AG08395 (cell line): ENCODE measurements at places on chromosomes 7 and 10.
A peak's percentile ranks its signal among the peaks of the same experiment; 100 is the strongest.

- DNase-seq, result no peak
These were observed 135.4 kb upstream of the RSU1 start for GRCh38 chr10:16952610-16953009.

DNA sequence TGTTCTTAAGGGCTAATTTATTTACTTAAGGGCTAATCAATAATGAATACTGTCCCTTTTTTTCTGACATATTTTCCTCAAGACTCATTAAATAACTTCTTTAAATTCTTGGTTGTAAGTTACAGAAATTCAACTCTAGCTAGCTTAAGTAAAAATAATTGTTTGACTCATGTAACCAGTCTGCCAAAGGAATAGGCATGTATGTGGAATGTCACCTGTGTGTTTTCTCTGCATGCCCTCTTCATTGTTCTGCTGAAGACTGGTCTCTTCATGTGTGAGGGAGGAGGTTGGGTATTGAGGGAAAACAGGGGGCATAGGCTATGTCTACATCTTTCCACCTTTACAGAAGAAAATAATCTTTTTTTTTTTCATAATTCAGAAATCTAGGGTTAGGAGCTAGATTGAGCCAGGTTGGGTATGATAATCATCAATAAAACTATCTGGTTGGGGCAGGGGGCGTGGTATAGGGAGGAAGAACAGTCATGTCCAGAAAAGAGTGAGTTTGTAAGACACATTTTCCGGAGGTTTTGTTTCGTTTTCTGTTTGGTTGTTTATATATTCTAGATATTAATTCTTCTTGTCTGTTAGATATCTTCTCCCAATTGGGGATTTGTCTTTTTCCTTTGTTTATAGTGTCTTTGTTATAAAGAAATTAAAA, 37.9 kb downstream of the EXOC4 start:
- no peak for DNase-seq

DNA sequence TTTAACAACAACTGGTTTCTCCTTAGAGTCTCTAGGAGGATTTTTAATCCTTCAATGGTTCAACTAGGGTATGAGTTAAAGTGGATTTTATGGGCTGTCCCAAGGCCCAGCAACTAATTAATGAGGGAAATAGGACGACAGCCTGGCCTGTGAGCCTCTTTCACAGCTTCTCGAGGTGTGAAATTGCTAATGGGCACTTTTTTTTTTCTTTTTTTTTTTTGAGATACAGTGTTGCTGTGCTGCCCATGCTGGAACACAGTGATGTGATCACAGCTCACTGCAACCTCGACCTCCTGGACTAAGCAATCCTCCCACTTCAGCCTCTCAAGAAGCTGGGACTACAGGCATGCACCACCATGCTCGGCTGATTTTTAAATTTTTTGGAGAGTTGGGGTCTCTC, 87.0 kb downstream of the MARCHF5 start:
- no peak for DNase-seq

GRCh38 chr10:74104996-74105395, 45.6 kb downstream of the AP3M1 start:
- DNase-seq, result no peak

DNA sequence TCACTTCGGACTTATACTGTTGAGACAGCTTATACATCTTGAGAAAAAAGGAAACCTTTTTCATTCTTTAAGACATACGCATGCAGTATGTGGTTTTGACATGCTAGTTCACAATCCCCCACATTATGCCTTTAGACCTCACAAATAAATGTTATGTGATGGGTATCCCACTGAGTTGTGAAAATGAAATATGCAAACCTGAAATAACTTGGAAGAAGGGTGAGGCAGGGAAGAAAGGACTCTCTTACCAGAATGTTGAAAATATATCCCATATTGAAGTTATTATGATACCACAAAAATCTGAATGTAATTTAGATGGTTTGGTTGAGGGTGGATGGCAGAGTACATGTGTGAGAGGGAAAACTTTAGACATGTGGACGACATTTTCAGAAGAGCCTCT, 379.8 kb downstream of the BBS9 start:
- DNase-seq, result no peak

- DNase-seq, result no peak
These were observed 50.0 kb upstream of the FRMD4A start for GRCh38 chr10:14380746-14381145.

- no peak for DNase-seq
These were observed 42.5 kb downstream of the ZCCHC24 start for GRCh38 chr10:79402951-79403350.

GRCh38 chr7:141132671-141133070, 58.8 kb downstream of the TMEM178B start:
- no peak for DNase-seq

- no peak for DNase-seq
These were observed 283.7 kb downstream of the SKAP2 start for GRCh38 chr7:26580711-26581110.

- DNase-seq, result no peak
These were observed 39.8 kb upstream of the CDK13 start for GRCh38 chr7:39910108-39910869.

DNA sequence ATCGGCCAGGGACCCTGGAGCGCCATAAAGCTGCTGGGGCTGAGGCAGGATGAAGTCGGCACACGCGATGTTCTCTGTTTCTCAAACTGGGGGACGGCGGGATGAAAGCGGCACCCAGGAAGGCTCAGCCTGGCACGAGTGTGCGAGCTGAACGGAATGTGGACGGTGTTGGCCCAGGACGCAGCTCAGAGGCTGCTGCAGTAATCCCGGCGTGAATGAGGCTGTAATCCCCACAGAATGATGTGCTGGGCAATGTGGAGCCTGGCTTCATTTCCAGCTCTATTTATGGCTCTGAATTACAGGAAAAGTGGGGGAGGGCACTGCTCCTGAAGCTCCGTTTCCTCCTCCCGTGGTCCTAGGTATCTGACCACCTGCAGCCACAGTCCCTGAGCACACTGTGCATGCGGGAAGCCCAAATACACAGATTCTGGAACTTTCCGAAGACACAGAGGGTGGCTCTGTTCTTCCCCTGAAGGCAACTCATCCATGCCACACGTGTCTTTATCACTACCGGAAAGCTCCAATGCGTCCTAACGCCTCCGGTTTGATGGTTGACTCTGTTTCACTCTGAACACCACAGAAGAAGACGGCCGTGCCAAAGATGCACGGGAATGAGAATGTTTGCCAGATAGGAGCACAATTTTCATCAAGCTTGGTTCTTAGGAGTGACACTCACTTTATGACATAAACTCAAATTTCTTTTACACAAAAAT, 37.6 kb downstream of the KLF6 start:
- DNase-seq, result no peak

GRCh38 chr10:86868353-86868752, 89.1 kb downstream of the MMRN2 start:
- peak; percentile 7 for DNase-seq

- DNase-seq, result no peak
These were observed 36.2 kb downstream of the AGAP4 start for GRCh38 chr10:45811075-45811474.

DNA sequence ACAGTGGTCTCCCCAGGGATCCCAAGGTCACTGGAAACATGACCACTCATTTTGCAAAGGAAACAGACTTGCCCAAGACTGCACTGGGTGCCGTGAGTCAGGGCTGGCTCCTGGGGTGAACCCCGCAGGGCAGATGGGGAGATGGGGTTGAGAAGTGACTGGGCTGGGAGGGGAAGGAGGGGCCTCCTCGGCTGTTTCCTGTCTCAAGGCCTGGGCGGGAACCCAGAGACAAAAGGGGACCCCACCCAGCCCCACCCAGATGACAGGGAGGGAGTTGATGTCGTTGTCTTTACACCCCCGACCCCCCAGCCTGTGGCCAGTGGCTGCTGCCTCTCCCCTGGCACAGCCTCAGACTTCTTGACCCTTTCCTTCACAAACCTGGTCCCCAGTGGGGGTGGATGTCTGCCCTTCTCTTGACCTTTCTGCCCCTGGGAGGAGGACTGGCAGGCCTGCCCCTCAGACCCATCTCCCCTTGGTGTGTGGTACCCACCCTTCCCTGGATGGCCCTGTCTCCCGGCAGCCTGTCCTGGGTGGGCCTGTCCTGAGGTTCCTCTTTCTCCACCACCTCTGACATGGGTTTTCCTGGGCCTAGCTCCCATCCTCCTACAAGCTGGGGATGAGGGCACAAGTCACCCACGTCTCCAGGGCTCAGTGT, 1.4 kb downstream of the MYO1G start:
- DNase-seq, result no peak

DNA sequence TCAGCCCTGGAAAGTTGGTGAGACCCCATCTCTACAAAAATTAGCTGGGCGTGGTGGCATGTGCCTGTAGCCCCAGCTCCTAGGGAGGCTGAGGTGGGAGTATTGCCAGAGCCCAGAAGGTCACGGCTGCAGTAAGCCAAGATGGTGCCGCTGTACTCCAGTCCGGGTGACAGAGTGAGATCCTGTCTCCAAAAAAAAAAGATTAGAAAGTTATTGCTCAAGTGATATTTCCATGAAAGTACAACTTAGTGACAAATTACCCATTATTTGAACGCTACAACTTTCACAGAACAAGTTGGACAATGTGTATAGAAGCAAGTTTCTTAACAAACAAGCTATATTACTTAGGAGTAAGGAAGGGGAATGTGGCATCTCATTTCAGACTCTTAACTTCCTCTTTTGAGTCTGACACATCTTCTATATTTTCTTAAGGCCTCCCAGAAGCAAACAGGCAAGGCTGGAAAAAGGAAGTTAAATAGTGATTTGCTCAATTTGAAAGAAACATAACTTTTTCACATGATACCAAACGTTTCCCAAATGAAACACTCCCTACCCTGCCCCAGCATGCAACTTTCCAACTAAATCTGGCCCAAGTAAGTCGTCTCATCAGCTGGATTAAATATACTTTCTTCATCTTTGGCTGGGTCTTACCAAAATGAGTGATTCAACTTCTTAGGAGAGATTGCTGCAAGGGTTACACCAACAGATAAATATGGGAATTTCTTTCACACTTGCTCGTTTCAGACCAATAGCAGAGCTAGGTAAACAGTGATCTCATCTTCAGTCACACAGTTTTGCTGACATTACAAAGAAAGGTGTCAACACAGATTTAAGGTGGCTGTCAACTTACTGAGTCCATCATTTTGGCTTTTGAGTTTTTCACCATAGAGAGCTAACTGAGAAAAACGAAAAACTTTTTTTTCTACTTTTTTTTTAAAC, 66.3 kb upstream of the KLF6 start:
- DNase-seq, result peak; percentile 43

GRCh38 chr7:94295850-94296249, 98.8 kb upstream of the COL1A2 start:
- peak; percentile 68 for DNase-seq

DNA sequence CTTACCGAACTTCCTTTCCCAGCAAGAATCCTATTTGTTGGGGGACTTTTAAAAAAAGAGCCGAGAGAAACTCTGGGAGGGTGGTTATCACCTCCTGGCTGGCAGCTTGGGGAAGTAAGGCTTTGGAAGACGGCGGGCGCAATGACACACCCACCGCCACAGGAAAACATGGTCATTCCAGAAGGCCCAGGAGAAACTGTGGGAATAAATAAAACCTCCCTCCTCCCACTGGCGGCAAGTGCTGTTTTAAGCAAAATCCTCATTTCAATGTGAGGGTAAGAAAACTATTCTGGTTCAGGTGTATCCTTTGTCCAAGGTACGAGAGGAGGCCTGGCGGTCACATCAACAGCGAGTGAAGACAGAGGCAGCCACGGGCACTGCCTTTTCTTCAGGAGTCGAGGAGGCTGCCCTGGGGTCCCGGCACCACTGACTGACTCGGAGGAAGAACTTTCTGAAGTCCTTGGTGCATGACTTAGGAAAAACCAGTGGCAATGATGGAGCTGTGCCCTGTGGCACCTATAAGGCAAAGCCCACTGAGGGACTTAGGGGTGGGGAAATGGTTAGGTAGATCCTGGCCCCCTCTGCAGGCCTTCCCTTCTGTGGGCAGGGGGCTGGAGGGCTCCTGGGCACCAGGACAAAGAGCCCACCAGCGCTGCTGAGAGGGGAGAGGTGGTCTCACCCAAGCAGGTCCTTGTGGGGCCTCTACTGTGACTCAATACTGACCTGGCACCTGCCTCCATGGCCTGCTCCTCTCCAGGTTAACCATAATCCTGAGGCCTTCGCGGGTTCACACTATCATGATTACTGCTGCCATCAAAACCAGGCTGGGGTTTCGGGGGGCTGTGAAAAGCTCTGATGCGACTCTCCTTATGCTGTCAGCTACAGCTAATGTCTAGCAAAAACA, 21.4 kb downstream of the DNAJB12 start:
- no peak for DNase-seq

- no peak for DNase-seq
These were observed 82.5 kb upstream of the CREB5 start for GRCh38 chr7:28329661-28330363.

- no peak for DNase-seq
These were observed 102.0 kb downstream of the VOPP1 start for GRCh38 chr7:55470261-55470660.

DNA sequence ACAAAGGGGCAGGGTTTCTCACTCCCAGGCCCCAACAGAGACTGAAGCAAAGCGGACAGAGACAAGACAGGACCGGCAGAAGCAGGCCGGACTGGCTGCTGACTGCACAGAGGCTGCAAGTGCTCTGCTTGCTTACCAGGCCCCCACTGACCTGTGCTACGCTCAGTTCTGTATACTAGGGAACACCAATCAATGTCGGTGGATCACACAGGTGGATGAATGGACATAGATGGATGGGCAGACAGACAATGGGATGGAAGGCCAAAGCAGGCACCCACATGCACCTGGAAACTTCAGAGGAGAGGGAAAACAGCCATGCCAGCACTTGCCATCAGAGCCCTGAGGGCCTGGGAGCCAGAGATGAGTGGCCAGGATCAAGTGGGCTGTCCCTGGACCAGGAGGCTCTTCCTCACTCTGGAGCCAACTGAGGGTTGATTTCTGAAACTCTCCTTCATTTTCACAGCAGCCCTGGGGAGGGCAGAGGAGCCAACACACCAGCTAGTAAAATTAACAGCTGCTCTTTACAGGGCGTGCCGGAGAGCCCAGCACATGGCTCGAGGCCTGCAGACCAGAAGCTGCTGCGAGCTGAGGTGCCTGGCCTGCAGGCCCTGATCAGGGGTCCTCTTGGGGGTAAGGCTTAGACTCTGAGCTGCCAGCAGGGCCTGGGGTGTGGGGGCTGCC, 243.6 kb downstream of the KCNMA1 start:
- DNase-seq, result no peak

DNA sequence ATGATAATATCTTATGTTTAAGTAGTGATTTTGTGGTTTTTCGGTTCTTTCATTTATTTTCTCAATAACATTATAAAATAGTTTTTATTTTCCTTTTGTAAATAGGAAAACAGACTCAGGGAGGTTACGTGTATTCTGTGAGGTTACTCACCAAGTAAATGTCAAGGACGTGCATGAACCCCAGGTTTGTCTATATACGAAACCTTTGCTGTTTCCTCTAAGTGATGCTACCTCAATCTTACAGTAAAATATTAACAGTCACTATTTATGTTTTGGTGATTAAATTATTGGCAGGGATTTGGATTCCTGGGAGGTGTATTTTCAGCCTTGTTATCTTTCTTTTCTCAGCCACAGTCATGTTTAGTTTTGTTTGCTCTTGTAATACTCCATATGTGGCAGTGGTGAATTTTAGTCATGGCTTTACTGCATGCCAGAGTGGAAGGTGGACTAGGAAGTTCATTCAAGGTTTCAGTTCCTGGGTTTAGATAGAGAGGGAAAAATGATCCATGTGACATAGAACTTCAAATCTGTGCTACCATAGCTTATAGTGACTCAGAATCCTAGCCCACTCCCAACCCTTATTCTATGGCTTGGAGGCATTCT, 139.9 kb downstream of the ARL4A start:
- no peak for DNase-seq
